ENCODE measurements at places on chromosomes 5 and 9. TPM values are rescaled to one million over a fixed set of nuclear protein-coding genes. Genes with fewer than 3 reads are reported as not detected.

- peaks cover 18% of the 10 kb centered on the region for H3K4me1 ChIP-seq
- H3K27ac ChIP-seq = no peak overlapping the region
- H3K36me3 ChIP-seq = no peaks in the 10 kb centered on the region
- no peak for DNase-seq
- H3K4me3 ChIP-seq = no peak overlapping the region
- H3K27me3 ChIP-seq = peaks cover 3% of the 10 kb centered on the region
These were observed 13.3 kb upstream of the STING1 start for GRCh38 chr5:139495638-139496435.

- DNase-seq = no peak
- no peak overlapping the region for H3K27ac ChIP-seq
- H3K36me3 ChIP-seq = no peaks in the 10 kb centered on the region
- no peaks in the 10 kb centered on the region for H3K4me1 ChIP-seq
- H3K27me3 ChIP-seq = peaks cover 20% of the 10 kb centered on the region
These were observed 22.0 kb downstream of the UBE2QL1 start for GRCh38 chr5:6470672-6471071.

DNA sequence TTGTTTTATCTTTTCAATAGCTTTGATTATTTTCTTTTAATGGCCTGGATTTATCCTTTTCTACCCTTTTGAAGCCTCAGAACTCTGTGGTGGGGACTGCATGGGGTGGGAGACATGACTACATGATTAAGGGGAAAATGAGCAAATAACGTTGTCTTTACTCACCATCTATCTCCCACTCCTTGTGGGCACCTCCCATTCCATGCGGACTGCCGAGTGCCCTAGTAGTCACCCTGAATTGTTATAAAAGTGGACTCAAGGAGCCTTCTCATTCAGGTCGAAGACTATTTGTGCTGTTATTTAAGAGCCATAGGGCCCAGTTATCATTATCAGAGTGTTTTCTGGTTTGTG is 281.8 kb downstream of the MLLT3 start:
- H3K27ac ChIP-seq = no peak overlapping the region
- no peaks in the 10 kb centered on the region for H3K27me3 ChIP-seq
- no peak overlapping the region for H3K4me3 ChIP-seq
- peaks cover 14% of the 10 kb centered on the region for H3K36me3 ChIP-seq
- peaks cover 19% of the 10 kb centered on the region for H3K4me1 ChIP-seq
- DNase-seq = no peak

DNA sequence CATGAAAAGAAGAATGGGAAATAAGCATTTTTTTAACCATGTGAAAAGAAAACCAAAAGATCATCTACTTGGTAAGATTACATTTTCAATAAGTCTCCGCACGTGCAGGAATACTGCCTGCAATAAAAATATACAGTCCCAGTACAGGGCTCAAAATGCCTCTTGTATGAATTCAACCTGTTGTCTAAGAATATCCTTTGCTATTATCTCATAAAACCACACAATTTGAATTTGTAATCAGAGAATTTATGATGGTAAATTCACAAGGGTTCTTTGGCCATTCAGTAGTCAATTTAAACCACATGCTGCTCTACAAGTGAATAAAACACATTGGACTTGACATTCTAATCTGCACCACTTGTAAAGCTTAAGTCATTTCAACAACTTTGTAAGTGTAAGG is 46.6 kb downstream of the ST8SIA4 start:
- no peaks in the 10 kb centered on the region for H3K27me3 ChIP-seq
- DNase-seq = no peak
- peaks cover 74% of the 10 kb centered on the region for H3K4me1 ChIP-seq
- H3K4me3 ChIP-seq = no peak overlapping the region

GRCh38 chr5:95927927-95928723 is 33.5 kb downstream of the ELL2 start:
- no peak for DNase-seq
- H3K4me1 ChIP-seq = peaks cover 62% of the 10 kb centered on the region
- H3K27me3 ChIP-seq = no peaks in the 10 kb centered on the region
- peaks cover 27% of the 10 kb centered on the region for H3K36me3 ChIP-seq

Gene MLANA
- total RNA-seq = not detected

All from activated CD8-positive, alpha-beta memory T cell treated with anti-CD3 and anti-CD28 coated beads, Interleukin-2, amount 10 ng/mL, durations not matched to agents 7 days and 5 days (primary cell).